Psoas muscle (tissue), 8 donors: ENCODE measurements at places on chromosomes 1 and 21. TPM values are rescaled to one million over a fixed set of nuclear protein-coding genes. Genes with fewer than 3 reads are reported as not detected.

- H3K27me3 ChIP-seq = no peaks in the 10 kb centered on the region
- H3K36me3 ChIP-seq = no peaks in the 10 kb centered on the region
- no peaks in the 10 kb centered on the region for H3K4me1 ChIP-seq
- DNase-seq = no peak
- H3K4me3 ChIP-seq = no peak overlapping the region
Observed at GRCh38 chr1:77347646-77348045, 65.8 kb downstream of the AK5 start.

The ERG gene
- 10.2 TPM for total RNA-seq

The ANKRD13C gene
- total RNA-seq = 11.4 TPM

The VWA5B1 gene
- not detected for total RNA-seq

The C1orf185 gene
- total RNA-seq = not detected

The MMP23B gene
- 1.8 TPM for total RNA-seq

- H3K27me3 ChIP-seq = peaks cover 4% of the 10 kb centered on the region
- H3K4me3 ChIP-seq = no peak overlapping the region
- H3K4me1 ChIP-seq = no peaks in the 10 kb centered on the region
- no peaks in the 10 kb centered on the region for H3K36me3 ChIP-seq
- H3K27ac ChIP-seq = no peak overlapping the region
Observed at GRCh38 chr1:228836427-228836826, 101.1 kb downstream of the RHOU start.

DNA sequence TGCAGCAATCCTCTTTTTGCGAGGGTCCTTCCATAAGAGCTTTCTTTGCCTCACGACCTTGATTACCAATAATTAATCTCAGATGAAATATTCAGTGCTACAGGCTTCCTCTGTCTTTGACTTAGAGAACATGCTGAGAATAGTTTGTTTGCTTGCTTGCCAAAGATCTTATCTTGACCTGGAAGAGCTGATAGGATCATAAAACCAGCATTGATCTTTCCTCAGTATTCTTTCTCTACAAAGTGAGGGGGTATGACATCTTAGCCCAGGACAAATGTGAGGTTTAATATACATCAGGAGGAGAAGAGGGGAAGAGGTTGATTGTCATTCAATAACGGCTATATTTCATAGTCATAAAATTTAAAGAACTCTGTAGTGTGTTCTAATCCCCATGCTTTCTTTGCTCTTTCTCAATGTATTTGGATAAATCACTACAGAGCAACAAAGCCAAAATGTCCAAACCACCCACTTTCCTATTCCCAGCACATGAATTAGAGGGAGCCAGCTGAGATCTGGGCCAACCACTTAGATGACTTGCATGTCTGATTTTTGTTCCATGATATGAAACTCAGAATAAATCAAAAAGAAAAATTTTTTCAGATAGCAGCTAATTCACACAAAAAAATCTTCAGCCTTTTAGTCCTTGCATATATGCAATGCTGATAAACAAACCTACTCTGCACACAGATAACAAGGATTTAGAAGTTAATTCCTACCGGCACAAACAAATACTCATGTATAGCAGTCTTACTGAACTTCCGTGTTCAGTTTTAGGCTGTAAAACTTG, 50.5 kb upstream of the IPO9 start:
- peaks cover 8% of the 10 kb centered on the region for H3K36me3 ChIP-seq
- no peak for DNase-seq
- peak overlapping the region; percentile 37 for H3K27ac ChIP-seq

GRCh38 chr1:89538361-89538760, 13.7 kb downstream of the LRRC8B start:
- DNase-seq = no peak
- H3K27me3 ChIP-seq = no peaks in the 10 kb centered on the region
- no peak overlapping the region for H3K4me3 ChIP-seq
- peak overlapping the region; percentile 50 for H3K27ac ChIP-seq

DNA sequence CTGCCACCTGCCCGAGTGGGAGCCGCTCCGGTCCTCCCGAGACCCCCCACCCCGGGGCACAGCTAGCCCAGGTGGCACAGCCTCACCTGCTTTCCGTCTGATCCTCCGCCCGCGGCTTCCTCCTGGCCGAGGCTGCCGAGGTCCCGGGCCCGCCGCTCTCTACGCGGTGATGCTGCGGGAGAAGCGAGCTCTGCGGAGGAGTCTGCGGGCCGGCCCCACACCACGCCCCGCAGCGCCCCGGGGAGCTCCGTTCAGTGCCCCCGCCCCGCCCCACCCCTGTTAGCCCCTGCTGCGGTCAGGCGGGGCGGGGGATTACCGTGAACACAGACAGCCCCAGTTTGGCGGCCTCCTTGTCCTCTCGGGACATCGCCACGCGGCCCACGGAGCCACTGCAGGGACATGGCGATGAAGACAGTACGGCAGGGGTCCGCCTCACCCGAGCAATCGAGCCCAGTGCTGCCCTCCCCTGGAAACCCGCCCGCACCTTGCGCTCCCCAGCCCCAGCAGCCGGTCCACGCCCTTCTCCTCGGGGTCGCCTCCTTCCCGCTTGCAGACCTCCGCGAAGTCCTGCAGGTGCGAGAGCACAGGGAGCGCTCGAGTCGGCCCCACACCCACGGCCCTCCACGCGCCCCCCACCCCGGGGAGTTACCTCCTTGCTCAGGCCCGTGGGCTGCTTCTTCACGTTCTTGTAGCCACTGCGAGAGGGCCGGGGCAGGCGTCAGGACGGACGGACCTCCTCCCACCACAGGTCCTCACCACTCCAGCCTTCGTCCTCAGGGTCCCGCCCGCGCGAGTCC, 933 bp downstream of the C1orf35 start:
- peak overlapping the region; percentile 85 for H3K27ac ChIP-seq
- DNase-seq = peak; percentile 71
- peak overlapping the region; percentile 82 for H3K4me3 ChIP-seq
- H3K27me3 ChIP-seq = no peaks in the 10 kb centered on the region

- H3K4me3 ChIP-seq = no peak overlapping the region
- H3K4me1 ChIP-seq = no peaks in the 10 kb centered on the region
- no peaks in the 10 kb centered on the region for H3K27me3 ChIP-seq
Observed at GRCh38 chr1:152141971-152142584, 16.9 kb downstream of the RPTN start.

The RHCE gene
- 1.1 TPM for total RNA-seq

- H3K4me3 ChIP-seq = no peak overlapping the region
- peak; percentile 45 for DNase-seq
- H3K4me1 ChIP-seq = no peaks in the 10 kb centered on the region
- H3K27me3 ChIP-seq = no peaks in the 10 kb centered on the region
- H3K27ac ChIP-seq = no peak overlapping the region
Observed at GRCh38 chr21:36589352-36589971, 109.5 kb upstream of the SIM2 start.

- H3K27me3 ChIP-seq = peaks cover 20% of the 10 kb centered on the region
- DNase-seq = no peak
- peak overlapping the region; percentile 6 for H3K27ac ChIP-seq
- peak overlapping the region; percentile 72 for H3K4me3 ChIP-seq
- H3K4me1 ChIP-seq = no peaks in the 10 kb centered on the region
- no peaks in the 10 kb centered on the region for H3K36me3 ChIP-seq
Observed at GRCh38 chr1:65527707-65528503, 107.4 kb downstream of the LEPR start.

The COL24A1 gene
- total RNA-seq = 0.13 TPM

The NCSTN gene
- 49.8 TPM for total RNA-seq

GRCh38 chr1:94773296-94773809, 46.8 kb upstream of the SLC44A3 start:
- no peaks in the 10 kb centered on the region for H3K36me3 ChIP-seq
- peaks cover 4% of the 10 kb centered on the region for H3K27me3 ChIP-seq
- no peaks in the 10 kb centered on the region for H3K4me1 ChIP-seq
- DNase-seq = no peak
- H3K27ac ChIP-seq = no peak overlapping the region
- H3K4me3 ChIP-seq = no peak overlapping the region

- H3K36me3 ChIP-seq = no peaks in the 10 kb centered on the region
- peaks cover 3% of the 10 kb centered on the region for H3K27me3 ChIP-seq
- no peak overlapping the region for H3K4me3 ChIP-seq
Observed at GRCh38 chr1:101859941-101860340, 136.8 kb downstream of the OLFM3 start.

- no peaks in the 10 kb centered on the region for H3K36me3 ChIP-seq
- H3K27me3 ChIP-seq = peaks cover 16% of the 10 kb centered on the region
- no peaks in the 10 kb centered on the region for H3K4me1 ChIP-seq
- no peak overlapping the region for H3K4me3 ChIP-seq
Observed at GRCh38 chr1:231217056-231217455, 24.0 kb upstream of the GNPAT start.

DNA sequence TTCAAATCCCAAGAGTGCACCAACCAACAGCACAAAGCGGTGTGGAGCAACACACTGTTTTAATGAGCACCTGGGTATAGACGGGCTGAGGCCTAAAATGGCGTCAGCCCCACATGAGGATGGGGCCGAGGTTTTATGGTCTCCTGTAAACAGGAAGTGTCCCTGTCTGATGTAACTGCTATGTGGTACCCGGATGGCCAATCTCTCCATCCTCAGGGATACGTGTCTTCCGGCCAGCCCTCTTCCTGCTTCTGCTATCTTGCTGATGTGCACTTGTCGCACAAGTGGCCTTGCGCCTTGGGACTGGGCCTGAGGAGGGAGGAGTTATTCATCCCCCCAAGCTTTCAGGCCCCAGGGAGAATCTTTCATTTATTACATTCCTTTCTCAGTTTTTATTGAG, 73.5 kb downstream of the CNST start:
- H3K4me1 ChIP-seq = peaks cover 23% of the 10 kb centered on the region
- H3K27me3 ChIP-seq = no peaks in the 10 kb centered on the region
- H3K4me3 ChIP-seq = no peak overlapping the region

DNA sequence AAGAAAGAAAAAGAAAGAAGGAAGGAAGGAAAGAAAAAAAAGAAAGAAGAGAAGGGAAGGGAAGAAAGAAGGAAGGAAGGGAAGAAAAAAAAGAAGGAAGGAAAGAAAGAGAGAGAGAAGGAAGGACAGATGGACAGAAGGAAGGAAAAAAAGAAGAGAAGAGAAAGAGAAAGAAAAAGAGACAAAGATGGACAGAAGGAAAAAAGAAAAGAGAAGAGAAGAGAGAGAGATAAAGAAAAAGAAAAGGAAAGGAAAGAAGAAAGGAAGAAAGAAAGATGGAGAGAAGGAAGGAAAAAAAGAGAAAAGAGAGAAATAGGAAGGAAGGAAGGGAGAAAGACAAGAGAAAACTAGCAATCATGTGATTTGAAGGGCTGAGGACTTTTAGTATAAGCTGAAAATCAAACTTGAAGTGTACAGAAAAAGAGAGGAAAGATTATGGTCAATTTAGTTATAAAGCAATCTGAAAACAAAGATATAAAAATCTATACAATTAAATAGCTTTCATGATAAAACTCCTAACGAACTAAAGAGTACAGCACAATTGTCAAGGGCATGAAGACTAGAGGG, 115.3 kb downstream of the LTN1 start:
- no peak overlapping the region for H3K4me3 ChIP-seq
- H3K4me1 ChIP-seq = no peaks in the 10 kb centered on the region
- no peak overlapping the region for H3K27ac ChIP-seq

DNA sequence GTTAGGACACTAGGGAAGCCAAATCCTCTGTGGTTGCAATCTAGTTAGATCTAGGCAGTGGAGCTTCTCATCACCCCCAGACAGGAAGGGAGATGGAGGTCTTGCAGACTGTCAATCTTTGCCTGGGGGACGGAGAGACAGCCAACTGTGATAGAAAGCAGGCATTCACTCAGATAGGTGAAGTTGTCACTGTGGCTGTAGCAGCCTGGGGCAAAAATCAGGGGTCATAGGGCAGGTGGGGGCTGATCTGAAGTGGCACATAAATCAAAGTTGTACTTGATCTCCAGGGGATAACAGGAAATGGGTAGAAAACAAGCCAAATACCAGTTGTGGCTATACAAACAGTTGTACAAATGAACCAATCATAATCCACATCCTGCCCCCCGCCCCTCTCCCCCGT, 620.9 kb upstream of the USP24 start:
- H3K4me1 ChIP-seq = no peaks in the 10 kb centered on the region
- DNase-seq = no peak
- no peaks in the 10 kb centered on the region for H3K36me3 ChIP-seq

- no peak overlapping the region for H3K27ac ChIP-seq
- H3K27me3 ChIP-seq = peaks cover 2% of the 10 kb centered on the region
- H3K4me3 ChIP-seq = no peak overlapping the region
- no peaks in the 10 kb centered on the region for H3K36me3 ChIP-seq
- peak; percentile 71 for DNase-seq
- no peaks in the 10 kb centered on the region for H3K4me1 ChIP-seq
Observed at GRCh38 chr1:33986390-33987095, 122.7 kb downstream of the HMGB4 start.

- no peak overlapping the region for H3K4me3 ChIP-seq
- no peak overlapping the region for H3K27ac ChIP-seq
- peak; percentile 37 for DNase-seq
- peaks cover 4% of the 10 kb centered on the region for H3K27me3 ChIP-seq
- no peaks in the 10 kb centered on the region for H3K36me3 ChIP-seq
- H3K4me1 ChIP-seq = peaks cover 11% of the 10 kb centered on the region
Observed at GRCh38 chr1:109622137-109622892, 2.7 kb downstream of the AMPD2 start.

GRCh38 chr21:16587141-16587581, 857.4 kb downstream of the USP25 start:
- peaks cover 19% of the 10 kb centered on the region for H3K4me1 ChIP-seq
- no peaks in the 10 kb centered on the region for H3K36me3 ChIP-seq
- peak; percentile 65 for DNase-seq
- H3K27ac ChIP-seq = peak overlapping the region; percentile 87
- H3K4me3 ChIP-seq = peak overlapping the region; percentile 64

GRCh38 chr1:182971219-182971618, 18.3 kb upstream of the SHCBP1L start:
- no peaks in the 10 kb centered on the region for H3K36me3 ChIP-seq
- DNase-seq = no peak
- no peak overlapping the region for H3K27ac ChIP-seq
- no peak overlapping the region for H3K4me3 ChIP-seq

The GNAT2 gene
- total RNA-seq = not detected

The SIKE1 gene
- total RNA-seq = 40.0 TPM
